GM12891 (cell line): ENCODE measurements at places on chromosomes 2 and 18.

GRCh38 chr18:25050605-25051004 is 301.4 kb downstream of the ZNF521 start:
- DNase-seq = no peak

GRCh38 chr2:10371441-10372196 is 68.9 kb downstream of the HPCAL1 start:
- DNase-seq = no peak

GRCh38 chr2:218329826-218330593 is 26.6 kb upstream of the CATIP start:
- no peak for DNase-seq

GRCh38 chr18:40921845-40922629 is 1033.0 kb upstream of the PIK3C3 start:
- DNase-seq = no peak
